ENCODE measurements at places on chromosomes 2 and 18. TPM values are rescaled to one million over a fixed set of nuclear protein-coding genes. Genes with fewer than 3 reads are reported as not detected.

GRCh38 chr2:102784940-102785339 is 23.1 kb downstream of the TMEM182 start:
- no peak for DNase-seq

EMILIN1 gene
- 25.8 TPM for total RNA-seq

GRCh38 chr2:127448526-127448925 is 30.3 kb downstream of the PROC start:
- DNase-seq = no peak

CRYGC gene
- total RNA-seq = not detected

GRCh38 chr2:129281791-129282530 is 697.5 kb upstream of the RAB6C start:
- no peak for DNase-seq

GRCh38 chr2:167342769-167343168 is 454.5 kb downstream of the XIRP2 start:
- no peak for DNase-seq

DNA sequence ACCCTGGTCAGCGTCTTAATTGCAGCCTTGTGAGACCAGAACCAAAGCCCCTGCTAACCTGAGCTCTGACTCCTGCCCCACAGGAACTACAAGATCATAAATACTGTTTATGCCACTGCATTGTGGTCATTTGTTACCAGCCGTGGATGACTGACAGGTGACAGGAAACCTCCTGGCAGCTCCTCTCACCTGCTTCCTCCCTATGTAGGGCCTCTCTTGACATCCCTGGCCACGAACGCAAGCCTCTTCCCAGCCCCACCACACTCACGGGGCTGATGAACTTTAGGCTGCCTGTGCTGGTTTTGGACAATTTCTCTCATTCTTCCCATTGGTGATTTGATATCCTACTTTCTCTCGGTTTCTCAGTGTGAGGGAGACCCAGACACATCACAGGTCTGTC is 357.2 kb upstream of the MYT1L start:
- no peak for DNase-seq

GRCh38 chr2:236614551-236614950 is 44.9 kb downstream of the ACKR3 start:
- DNase-seq = no peak

DNA sequence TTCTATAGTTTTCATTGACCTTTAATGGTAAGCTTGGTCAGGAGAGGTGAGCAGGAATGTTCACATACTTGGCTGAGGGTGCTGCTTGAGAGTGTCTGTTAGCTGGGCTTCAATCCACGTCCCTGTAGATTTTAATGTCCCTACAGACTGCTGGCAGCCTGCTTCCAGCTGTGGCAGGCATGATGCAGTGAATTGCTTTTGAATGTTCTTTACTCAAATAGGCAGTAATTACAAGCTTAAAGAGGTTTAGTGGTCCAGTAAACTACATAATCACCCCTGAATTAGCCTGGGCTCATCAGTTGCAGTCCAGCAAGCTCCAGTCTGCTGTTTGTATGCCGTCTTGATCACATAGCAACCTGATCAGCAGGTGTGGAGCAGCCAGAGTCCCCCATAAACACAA is 102.1 kb downstream of the MEIS1 start:
- no peak for DNase-seq

- DNase-seq = no peak
Measured at GRCh38 chr2:118010473-118010872, 3.4 kb downstream of the CCDC93 start.

GRCh38 chr18:57811477-57812125 is 8.5 kb upstream of the ATP8B1 start:
- DNase-seq = no peak

COLEC12 gene
- 9.9 TPM for total RNA-seq

ZCCHC2 gene
- 18.2 TPM for total RNA-seq

GRCh38 chr2:231512222-231512621 is 18.0 kb downstream of the NMUR1 start:
- DNase-seq = no peak

CNOT11 gene
- 39.0 TPM for total RNA-seq

GRCh38 chr18:55900380-55900779 is 312.4 kb upstream of the TCF4 start:
- no peak for DNase-seq

GRCh38 chr2:106876699-106877098 is 9.3 kb downstream of the ST6GAL2 start:
- DNase-seq = no peak

DNA sequence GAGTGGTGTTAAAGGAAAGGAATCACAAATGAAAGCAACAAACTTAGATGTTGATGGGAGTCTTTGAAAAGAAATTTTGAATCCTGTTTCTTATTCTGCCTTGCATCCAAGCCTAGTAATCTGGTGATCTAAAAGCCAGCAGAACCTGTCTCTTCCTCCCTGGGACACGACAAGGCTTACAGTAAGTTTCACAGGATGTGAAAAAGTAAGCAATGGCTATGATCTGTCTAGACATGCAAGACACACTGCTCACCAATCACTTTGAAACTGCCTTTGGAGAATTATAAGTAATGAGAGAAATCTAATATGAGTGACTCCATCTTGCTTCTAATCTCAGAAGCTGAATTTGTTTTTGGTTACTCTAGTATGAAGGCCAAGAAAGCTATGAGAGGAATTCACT is 103.7 kb downstream of the KCNH7 start:
- no peak for DNase-seq

IL37 gene
- total RNA-seq = not detected

- DNase-seq = no peak
Measured at GRCh38 chr2:234044157-234044556, 6.3 kb upstream of the SPP2 start.

- no peak for DNase-seq
Measured at GRCh38 chr2:75560022-75560767, 544 bp downstream of the EVA1A start.

GRCh38 chr18:47204908-47205522 is 28.9 kb upstream of the IER3IP1 start:
- DNase-seq = no peak

- no peak for DNase-seq
Measured at GRCh38 chr18:77054288-77054605, 78.3 kb downstream of the MBP start.

WDR75 gene
- 16.5 TPM for total RNA-seq

DNA sequence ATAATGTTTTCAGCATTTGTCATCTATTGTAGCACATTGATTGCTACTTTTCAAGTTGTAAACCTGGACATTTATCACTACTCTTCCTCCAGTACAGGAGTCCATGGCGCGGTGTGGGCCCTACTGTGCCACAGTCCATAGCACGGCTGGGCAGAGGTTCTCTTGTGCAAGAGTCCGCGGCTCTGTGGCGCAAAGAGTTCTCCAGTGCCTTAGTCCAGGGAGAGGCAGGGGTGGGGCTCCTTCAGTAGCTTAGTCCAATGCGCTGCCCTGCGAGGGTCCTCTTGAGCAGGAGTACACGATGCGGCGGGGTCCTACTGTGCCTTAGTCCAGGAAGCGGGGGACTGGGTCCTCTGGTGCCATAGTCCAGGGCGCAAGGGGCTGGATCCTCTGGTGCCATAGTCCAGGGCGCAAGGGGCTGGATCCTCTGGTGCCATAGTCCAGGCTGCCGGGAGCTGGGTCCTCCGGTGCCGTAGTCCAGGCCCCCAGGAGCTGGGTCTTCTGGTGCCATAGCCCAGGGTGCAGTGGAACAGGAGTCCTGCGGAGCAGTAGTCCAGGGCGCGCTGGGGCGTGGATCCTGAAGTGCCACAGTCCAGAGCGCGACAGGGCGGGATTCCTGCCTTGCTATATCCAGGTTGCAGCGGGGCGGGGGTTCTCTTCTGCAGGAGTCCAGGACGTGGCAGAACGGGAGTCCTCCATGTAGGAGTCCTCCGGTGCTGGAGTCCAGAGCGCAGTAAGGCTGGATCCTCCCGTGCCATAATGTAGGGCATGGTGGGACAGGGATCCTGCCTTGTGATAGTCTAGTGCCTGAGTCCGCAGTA is 129.3 kb downstream of the CCDC74A start:
- DNase-seq = no peak

All from Right ventricle myocardium inferior (tissue), 1 donor.